ENCODE measurements at places on chromosomes 3 and 15.
A peak's percentile ranks its signal among the peaks of the same experiment; 100 is the strongest.

DNA sequence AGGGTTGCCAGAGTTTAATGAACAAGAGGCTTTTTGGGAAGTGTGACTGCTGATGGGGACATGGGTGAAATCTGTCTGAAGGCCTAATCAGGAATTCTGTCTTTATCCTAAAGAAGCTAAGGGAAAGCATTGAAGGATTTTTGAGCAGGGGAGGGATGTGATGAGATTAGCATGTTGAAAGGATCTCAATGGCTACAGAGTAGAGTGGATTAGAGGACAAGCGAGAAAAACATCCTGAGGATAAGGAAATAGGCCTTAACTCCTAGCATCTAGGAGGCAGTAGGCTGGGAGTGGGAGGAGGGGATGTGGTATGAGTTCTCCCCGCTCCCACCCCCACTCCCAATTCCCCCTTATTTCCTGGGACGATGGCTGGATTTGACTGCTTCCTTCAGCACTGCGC is 35.1 kb upstream of the SNTN start:
- no peak for DNase-seq

- DNase-seq = no peak
Measured at GRCh38 chr15:77031376-77032050, 36.6 kb downstream of the PSTPIP1 start.

DNA sequence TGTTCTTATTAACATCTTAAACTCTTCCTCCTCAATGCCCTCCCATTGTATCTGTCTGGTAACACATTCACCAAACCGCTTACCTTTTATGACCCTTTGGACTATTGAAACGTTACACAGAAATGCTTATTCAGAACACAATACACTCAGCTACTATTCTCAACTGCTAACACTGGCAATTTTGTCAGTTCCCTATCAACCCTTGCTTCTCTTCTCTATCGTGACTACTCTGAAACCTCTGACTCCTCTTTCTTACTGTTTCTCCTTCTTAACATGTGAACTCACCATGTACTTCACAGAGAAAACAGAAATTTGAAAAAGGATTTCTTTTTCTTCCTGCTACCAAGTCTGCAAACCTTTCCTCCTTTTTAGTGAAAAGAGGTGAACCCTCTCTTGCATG is 232.9 kb upstream of the GPR149 start:
- no peak for DNase-seq

DNA sequence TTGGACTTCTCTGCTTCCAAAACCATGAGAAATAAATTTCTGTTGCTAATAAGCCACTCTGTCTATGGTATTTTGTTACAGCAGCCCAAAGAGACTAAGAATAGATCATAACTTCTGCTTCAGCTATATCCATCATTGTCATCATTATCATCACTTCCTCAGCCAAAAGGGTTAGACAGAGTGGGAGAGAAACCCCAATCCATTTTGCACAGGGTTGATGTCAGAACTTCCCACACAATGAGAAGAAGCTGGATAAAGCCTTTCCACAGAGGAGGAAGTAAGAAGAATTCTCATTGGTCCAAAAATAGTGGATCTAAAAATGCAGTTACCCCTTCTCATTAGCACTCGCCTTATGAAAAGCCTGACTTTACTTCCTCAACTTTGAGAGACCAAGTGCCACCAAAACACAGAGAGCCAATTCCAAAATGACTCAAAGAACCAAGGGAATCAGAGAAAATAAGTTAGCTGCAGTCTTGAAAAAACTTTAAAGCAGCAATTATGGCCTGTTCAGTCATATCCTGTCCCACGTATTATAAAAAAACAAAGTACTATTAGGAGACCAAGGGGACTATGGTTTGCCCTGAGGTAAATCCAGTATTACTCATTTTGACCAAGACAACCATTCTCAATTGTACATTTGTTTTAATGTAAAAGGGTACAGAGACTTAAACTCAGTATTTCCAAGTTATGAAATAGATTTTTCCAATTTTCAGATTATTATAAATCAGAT is 80.2 kb downstream of the WNT5A start:
- DNase-seq = no peak

- no peak for DNase-seq
Measured at GRCh38 chr3:113286524-113286923, 75.2 kb downstream of the BOC start.

GRCh38 chr3:140273542-140274195 is 338.7 kb downstream of the CLSTN2 start:
- no peak for DNase-seq

DNA sequence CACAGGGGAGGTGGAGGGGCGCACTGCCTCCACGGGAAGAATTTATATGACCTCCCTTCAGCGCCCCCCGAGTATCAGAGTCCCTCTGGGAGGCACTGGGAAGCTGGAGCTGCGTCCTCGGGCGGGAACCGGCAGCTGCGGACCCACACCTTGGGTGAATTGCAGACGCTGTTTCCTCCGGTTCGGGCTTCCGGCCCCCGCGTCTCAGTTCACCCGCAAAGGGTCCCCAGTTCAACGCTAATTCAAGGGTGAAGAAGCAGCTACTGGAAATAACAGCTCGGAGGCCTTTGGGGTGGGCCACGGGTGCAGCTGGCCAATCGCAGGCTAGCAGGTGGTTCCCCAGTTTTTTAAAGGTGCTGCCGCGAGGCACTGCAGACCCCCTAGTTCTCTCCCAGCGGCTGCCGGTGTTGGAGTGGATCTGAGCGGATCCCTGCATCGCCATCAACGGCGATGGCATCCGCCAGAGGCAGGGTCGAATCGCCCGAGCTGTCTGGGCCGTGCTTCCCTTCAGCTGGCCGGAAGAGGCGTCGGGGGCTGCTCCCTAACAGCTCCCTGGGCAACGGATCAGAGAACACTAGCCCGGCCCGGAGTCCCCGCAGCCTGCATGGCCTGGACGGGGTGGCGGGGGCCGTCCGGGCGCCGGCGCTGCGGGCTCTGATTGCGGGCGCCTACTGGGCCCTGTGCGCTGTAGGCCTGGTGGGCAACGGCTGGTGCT is 19.4 kb upstream of the ADAMTS7 start:
- DNase-seq = peak; percentile 74

DNA sequence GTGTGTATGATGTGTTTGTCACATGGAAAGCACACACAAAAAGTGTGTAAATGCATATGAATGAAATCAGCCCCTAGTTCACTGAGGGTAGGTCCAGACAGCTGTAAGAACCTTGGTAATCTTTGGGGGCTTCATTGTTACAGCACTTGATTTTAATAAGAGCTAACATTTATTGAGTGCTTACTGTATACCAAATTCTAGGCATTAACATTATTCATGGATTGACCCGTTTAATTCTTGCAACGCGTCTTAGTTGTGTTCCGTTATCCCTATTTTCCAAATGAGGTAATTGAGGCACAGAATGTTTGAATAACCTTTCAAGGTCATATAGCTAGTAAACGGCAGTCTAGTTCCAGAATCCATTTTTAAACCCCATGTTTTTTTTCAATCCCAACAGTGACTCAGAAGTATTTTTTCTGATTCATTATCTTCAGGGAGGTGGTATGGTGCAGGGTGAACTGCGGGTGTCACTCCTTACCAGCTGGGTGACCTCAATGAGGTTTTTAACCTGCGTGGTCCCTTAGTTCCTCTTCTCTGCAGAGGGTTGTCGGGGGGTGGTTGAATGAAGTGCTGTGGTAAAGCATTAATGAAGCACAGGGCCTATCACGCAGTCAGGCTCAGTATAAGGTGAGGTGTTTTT is 14.2 kb downstream of the RAB8B start:
- DNase-seq = no peak

DNA sequence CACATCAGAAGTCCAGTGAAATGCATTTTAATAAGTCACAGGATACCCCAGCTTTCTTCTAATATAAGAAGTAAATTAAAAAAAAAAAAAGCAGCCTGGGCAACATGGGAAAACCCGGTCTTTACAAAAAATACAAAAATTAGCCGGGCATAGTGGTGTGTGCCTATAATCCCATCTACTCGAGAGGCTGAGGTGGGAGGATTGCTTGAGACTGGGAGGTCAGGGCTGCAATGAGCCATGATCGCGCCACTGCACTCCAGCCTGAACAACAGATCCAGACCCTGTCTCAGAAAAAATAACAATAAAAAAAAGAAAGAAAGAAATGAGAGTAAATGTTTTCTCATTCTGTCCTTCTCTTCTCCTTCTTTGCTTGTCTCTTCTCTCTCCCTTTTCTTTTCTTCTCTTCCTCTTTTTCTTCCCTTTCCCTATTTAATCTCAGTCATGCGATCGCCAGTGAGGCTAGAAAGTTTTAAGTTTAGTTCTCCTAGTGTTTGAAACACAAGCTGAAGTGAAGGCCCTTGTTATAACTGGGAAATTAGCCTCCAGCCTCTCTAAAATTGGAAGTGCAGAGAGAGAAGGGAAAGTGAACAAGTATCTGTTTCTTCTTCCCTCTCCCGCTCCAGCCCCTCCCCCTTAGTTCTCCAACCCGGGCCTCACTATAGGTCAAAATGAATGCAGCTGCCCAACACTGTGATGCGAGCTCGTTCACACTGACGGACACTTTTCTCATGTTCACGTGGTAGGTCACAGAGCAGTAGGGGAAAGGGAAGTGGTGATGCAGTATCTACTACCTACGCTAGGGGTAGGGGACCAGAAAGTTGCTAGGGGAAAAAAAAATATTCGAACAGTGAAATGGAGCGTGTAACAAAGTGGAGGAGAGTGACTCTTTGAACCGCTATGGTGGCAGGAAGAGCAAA is 23.5 kb upstream of the TSC22D2 start:
- peak; percentile 89 for DNase-seq

DNA sequence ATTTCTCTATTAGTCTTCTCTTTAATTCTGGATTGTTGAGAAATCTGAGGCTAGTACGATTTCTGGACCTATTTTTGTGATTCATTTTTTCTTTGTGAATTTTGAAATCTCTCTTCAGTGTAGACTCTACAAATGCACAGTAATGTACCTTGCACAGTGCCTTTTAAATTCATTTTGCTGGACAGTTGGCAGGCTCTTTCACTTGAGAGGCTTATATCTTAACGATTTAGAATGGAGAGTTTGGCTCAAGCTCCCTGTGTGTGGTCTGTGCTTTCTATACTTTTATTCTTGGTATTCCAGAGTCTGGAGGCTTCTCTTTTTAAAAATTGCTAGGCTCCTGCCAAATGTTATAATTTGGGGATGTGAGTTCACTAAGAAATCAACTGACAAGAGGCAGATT is 8.8 kb downstream of the CRYBG3 start:
- no peak for DNase-seq

GRCh38 chr3:175093748-175094147 is 234.6 kb downstream of the NAALADL2 start:
- no peak for DNase-seq

- DNase-seq = no peak
Measured at GRCh38 chr3:108030960-108031359, 59.9 kb downstream of the CD47 start.

DNA sequence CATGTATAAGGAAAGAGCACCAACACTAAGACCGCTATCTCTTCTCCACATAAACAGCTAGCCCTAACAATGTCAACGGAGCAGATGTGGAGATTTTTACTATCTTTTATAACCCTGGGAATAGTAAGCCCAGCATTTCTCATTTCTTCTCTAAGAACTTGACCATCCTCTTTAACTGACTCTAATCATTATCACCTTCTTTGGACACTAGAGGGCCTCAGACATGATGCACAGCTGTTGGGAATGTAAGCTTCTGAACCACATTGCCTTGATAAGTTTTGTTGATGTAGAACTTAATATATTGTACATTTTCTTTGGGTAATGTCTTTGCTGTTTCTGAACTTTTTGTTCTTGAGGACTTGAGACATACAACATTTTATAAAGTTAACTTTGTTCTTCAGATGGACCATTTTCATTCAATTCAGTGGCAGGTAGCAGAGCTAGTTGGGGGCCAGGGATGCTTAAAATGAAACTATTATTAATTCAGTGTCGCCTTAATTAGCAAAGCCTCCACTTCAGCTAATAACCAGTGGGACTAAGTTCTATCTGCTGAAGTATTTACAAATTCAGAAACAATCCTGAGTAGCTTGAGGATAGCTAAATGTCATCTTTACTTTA is 9.6 kb upstream of the TAGLN3 start:
- peak; percentile 74 for DNase-seq

DNA sequence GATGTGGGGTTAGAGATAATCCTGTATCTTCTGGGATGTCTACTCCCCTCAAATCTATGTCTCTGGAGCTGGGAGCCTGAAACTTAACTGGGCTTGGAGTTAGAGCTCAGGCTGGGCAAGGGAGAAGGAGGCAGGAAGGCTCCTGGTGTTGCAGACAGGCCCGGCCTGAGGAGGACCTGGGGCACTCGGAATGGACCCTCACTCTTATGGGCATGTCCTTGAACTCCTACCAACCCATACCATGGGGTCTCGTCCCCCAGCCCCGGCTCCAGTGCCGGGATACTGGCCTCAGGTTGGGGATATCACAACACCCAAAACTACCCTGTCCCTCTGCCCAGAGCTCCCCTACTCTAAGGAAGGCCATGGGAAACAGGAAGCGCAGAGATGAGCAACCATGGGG is 45.2 kb downstream of the SCN5A start:
- DNase-seq = no peak

DNA sequence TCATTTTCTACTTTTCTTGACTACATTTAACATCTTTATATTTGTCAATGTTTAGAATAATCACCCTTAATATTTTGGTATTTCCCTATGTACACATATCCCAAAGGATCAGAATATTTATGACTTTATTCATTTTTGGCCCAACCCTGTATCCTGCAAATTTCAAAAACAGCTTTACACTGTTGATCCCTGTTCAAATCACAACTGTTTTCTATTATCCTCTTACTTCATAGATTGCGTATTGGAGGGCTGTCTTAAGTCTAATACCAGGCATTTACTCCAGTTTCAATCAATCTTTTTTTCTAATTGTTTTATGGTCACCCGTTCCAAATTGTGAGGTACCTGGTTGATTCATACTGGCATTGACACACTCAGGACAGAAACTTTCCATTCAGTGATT is 107.9 kb downstream of the RPL22L1 start:
- DNase-seq = no peak

DNA sequence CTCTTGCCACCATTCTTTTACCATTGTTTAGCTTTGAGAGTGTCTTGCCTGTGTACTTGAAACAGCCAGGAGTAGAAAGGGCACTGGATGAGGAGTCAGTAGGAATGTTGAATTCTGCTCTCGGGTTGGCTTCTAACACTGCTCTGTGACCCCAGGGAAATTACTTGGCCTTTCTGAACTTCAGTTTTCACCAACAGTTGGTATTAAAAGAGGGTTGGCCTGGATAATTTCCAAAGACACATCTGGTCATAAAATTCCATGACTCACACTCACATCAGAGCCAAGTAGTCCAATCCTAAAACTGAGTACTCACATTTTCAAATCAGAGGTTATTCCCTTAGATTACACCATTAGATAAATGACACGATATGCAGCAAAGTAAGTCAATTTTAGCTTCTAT is 141.6 kb downstream of the ECT2 start:
- no peak for DNase-seq
